Activated CD8-positive, alpha-beta memory T cell treated with anti-CD3 and anti-CD28 coated beads, Interleukin-2, amount 50 U/mL, for 4 hours (primary cell): ENCODE measurements at places on chromosomes 1 and 21.
A peak's percentile ranks its signal among the peaks of the same experiment; 100 is the strongest.

DNA sequence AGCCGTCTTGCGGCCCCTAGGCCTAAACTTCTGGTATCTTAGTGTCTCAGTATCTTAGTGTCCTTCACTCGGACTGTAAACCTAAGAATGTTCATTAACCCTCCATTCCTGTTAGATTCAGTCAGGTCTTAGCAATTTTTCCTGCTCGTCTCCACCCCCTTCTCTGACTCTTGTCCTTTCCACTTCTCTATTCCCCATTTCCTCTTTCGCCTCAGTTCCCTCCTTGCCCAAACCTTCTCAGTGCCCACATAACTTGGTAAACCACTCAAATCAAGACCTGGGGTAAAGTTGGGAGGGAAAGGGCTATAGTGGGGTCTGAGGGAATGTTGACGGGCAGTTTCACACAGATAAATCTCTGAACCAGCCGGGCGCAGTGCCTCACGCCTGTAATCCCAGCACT, 726 bp upstream of the FCER1G start:
- DNase-seq: no peak

GRCh38 chr21:23402929-23403520, 2204.3 kb downstream of the MRPL39 start:
- DNase-seq: no peak

DNA sequence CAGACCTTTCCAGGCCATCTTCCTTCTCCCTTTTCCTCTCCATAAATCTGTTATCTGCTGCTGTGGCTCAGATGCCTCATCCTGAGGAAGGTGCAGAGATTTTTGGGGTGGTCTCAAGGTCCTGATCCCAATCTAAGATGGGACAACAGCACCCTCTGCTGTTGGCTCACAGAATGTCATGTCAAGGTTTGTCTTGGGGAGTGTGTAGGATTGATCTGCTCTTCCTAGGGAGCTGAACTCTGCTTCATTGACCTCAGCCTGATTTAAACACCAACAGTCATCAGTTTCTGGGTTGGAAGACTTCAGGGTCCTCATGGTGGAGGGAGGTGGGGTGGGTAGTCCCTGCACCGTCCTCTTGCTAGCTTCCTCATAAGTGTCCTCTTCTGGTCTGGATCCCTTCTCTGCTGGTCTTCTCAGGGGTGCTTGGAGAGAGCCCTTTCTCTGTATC, 62.8 kb upstream of the LAX1 start:
- DNase-seq: peak; percentile 75

DNA sequence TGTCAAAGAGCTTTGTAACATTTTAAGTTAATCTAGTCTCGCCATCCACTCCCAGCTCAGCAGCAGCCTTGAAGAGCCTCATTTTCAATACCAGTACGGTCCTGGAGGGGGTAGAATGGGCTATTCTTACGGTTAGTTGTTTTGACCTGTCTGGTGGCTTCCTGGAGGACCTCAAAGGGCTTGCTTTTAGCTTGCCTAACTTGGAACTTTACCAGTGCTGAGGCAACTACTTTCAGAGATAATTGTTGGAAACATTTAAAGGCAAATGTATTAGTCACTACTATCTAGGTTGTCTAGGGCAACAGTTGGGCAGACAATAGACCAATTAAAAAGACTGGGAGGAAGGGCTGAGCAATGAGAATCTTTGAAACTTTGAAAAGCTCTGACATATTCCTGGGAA, 56.0 kb downstream of the TTLL7 start:
- no peak for DNase-seq

- no peak for DNase-seq
Measured at GRCh38 chr1:33630686-33631085, 158.2 kb downstream of the ZSCAN20 start.

- no peak for DNase-seq
Measured at GRCh38 chr1:160608057-160608456, 28.8 kb upstream of the CD84 start.

- DNase-seq: no peak
Measured at GRCh38 chr21:27448960-27449359, 482.1 kb upstream of the ADAMTS5 start.

GRCh38 chr1:7705048-7705907, 65.8 kb upstream of the VAMP3 start:
- DNase-seq: peak; percentile 48

GRCh38 chr21:44549525-44550211, 1.6 kb downstream of the KRTAP10-2 start:
- DNase-seq: peak; percentile 4

- DNase-seq: no peak
Measured at GRCh38 chr1:78370779-78371482, 119.8 kb upstream of the PTGFR start.
